ENCODE measurements at places on chromosomes 2 and 18. TPM values are rescaled to one million over a fixed set of nuclear protein-coding genes. Genes with fewer than 3 reads are reported as not detected.

Gene UGT1A3
- 0.78 TPM for total RNA-seq

Gene AMER3
- not detected for total RNA-seq

Gene SERPINB12
- not detected for total RNA-seq

Gene TUBA3E
- total RNA-seq = not detected

Gene SERPINB11
- total RNA-seq = not detected

Gene ASB18
- total RNA-seq = not detected

Gene SMAD7
- total RNA-seq = 38.0 TPM

Gene NMUR1
- total RNA-seq = not detected

Gene KLHL29
- 2.1 TPM for total RNA-seq

Gene EVA1A
- total RNA-seq = 281 TPM

DNA sequence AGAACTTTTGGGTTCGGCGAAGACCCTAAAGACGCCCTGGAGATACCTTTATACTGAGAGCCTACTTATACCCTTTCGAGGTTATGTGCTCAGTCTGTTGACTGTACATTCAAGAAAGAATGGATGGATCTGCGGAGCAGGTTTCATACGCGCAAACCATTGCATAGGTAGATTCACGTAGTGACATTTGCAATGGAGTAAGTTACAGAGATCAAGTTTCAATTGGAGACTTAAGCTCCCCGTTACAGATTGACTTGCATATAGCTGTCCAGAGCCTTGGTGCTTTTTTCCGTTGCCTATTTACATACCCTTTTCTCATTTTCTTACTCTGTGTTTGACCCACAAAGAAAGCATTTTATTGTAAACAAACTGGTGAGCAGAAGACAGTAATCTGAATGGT, 923 bp downstream of the PSMD1 start:
- no peak for DNase-seq

- no peak for DNase-seq
Measured at GRCh38 chr2:29528891-29529520, 392.4 kb downstream of the ALK start.

GRCh38 chr2:67845621-67846369, 217.0 kb downstream of the C1D start:
- peak; percentile 30 for DNase-seq

GRCh38 chr2:17476830-17477229, 41.4 kb downstream of the RAD51AP2 start:
- DNase-seq = no peak

- no peak for DNase-seq
Measured at GRCh38 chr2:187421519-187421918, 26.5 kb downstream of the CALCRL start.

GRCh38 chr2:36680012-36680411, 16.5 kb upstream of the VIT start:
- DNase-seq = no peak

DNA sequence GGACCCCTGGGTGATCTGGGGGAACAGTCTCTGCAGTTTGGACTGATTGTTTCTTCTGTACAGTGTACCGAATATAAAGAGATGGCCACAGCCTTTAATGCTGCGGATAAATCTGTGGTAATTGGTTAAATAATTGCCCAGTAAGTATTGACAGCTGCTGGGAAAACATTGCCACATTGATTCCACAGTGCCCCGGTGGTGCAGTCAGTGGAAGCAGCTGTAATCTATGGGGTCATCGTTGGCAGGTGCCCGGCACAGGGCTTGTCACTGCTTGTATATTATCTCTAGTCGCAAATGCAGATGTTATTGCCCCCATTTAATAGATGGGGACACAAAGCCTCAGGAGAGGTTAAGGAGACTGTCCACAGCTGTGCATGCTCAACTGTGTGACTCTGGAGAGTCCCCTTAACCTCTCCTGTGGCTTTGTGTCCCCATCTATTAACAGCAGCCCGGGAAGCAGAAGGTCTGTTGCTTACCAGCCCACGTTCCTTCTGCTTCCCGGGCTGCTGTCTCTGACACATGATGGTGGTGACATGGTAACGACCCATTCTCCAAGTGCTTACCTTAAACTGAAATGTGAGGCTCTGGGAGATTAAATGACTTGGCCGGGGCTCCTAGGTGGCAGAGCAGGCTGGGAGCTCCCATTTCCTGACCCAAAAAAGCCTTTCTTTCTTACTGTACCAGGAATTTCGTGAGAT, 76.9 kb downstream of the NCK2 start:
- DNase-seq = no peak

DNA sequence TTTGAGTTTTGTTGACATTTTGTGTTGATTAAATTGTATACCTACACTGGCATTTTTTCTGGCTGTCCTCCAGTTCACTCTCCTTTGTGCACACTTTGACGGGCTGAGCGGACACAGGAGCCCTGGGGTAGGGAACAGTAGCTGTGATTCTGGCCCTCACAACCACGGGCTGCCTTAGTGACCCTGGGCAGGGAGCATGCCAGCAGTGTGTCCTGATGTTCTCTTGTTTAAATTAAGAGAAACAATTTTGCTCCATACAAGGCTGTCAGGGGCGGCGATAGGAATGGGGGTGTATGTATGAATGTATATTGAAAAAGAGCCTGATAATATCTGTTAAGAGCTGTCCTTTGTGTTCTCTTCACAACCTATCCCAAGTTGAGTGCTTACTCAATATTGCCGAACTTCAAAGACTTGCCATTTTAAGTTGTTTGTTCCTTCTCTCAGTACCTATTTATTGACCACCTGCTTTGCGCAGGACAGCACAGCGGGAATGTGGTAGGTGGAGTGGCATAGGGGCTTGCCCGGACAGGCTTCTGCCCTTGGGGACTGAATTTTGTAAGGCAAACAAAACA, 103.7 kb upstream of the EML6 start:
- DNase-seq = no peak

- DNase-seq = no peak
Measured at GRCh38 chr2:177622521-177622920, 229.9 kb downstream of the AGPS start.

- DNase-seq = no peak
Measured at GRCh38 chr2:50922506-50922905, 109.4 kb downstream of the NRXN1 start.

DNA sequence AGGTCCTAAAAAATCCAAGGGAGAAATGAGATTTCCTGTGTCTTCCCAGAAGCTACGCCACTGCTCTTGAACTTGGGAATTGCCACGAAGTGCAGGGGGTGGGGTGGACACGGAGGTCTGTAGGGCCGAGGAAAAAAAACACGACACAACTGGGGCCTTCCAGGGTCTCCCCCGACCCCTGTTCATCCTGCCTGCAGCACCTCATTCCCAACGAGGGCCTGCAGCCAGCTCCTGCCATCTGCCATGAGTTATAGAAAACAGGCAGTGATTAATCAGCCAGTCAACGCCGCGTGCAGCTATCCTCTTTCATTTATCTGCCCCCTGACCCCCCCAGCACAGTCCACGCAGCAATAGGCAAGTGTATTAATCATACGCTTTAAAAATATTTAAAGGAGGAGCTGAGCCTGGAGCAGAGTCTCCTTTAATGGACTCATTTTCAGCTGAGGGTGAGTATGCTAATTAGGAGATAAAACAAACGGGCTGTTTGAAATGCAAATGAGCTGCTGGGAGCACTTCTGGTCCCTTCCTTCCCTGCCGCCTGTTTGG, 209.9 kb downstream of the TFCP2L1 start:
- peak; percentile 95 for DNase-seq

GRCh38 chr18:68436485-68436884, 278.4 kb downstream of the TMX3 start:
- no peak for DNase-seq

GRCh38 chr18:10563886-10564285, 38.1 kb downstream of the NAPG start:
- no peak for DNase-seq

DNA sequence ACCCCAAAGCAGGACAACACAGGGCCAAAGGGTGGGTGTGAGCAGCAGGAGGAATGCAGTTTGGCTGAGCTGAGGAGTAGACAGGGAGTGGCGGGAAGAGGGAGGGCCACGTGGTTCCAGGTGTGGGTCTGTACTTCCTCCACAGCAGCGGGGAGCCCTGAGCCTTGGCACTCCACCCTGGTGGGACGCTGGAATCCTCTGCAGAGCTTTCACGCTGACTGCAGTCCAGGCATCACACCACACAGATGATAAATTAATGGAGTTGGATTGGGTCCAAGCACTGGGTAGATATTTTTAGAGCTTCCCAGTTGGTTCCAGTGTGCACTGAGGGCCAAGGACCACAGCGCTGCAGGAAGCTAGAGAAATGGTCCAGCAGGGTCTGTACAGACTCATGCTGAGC, 67.0 kb upstream of the TMEM200C start:
- DNase-seq = no peak

- no peak for DNase-seq
Measured at GRCh38 chr2:8615576-8616281, 66.1 kb upstream of the ID2 start.

DNA sequence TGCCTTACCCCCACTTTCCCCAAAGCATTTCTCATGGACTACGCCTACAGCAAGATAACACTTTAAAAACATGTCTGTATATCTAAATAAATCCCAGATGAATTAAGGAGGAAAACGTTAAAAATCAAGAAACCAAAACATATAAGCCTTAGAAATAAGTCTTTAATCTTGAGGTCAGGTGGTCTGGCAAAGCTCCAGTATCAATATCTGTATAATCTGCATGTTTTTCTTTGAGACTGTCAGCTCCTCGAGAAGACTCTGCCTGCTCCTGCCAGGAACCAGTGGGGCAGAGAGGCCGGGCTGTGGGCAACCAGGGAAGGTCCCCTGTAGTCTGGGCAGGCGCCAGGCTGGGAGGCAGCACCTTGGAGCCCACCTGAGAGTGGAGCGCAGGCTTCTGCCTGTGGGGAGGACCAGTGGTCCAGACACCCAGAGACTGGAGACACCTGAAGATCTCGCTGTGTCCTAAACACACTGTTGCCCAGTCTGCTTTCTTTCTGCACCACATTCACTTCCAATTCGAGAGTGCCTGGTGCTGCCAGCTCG, 291.0 kb upstream of the SOX11 start:
- no peak for DNase-seq

DNA sequence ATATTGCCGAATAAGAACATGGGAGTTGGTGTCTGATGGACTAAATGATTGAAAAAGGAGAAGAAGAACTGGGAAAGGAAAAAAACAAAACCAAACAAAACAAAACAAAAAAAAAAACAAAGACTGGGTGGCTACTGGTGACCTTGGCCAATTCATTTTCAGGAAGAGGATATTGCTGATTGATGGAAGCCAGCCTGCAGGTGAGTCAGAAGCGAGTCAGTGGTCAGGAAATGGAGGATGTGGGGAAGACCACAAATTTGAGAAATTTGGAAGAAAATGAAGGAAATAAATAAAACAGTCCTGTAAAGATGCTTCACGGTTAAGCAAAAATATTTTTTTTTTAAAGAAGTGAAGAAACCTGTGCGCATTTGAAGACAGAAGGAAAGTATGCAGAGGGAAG, 296.9 kb downstream of the ZNF521 start:
- DNase-seq = no peak

DNA sequence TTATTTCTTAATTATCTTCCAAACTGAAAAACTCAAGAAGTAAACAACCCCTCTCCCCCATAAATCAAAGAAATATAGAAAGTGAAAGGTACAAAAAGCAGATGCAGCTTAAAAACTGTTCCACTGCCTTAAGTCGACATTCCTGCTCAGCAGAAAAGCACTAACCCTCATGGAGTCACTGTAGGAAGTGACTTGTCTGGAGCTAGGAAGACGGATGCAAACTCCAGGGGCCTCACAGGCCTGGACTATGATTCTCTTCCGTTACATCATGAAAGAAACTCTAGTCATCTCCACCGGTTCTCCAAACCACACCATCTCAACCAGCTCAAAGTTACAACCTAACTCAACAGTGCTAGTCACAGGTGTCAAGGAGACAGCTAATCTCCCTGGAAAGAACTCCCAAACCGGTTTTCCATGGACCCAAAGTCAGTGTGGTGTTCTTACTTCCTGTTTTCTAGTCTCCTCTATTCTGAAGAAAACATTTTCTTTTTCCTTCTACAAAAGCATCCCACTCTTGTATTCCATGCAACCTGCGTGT, 128.4 kb downstream of the PIEZO2 start:
- DNase-seq = no peak

DNA sequence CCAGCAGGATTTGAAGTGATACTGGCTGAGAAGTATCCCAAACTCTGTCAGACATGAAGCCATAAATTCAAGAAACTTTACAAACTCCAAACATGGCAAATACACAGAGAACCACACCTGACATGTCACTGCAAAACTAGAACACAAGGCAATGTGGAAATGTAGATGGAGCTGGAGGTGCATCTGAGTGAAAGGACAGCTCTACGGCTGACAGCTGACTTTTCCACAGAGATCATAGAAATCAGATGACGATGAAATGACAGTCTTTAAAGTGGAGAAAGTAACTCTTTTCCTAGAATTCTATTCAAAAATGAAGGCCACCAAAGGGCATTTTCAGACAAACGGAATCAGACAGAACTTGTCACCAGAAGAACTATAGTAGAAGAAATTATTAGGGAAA, 97.5 kb downstream of the LDLRAD4 start:
- DNase-seq = no peak

DNA sequence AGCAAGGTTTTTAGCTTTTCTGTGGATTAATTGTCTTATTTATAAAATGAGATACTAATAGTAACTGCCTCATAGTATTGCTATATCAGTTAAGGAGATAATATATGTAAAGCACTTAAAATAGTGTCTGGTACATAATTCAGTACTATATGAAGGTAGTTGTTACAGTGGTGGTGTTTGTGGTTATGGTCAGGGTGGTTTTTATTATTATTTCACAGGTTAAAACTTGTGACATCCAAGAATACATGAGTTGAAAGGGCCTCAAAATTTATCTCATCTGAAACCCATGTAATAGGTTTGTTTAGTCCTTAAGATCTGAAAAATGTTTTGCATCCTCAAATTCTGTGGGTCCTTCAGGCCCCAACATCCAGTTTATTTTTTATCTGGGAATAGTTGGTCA, 369.5 kb upstream of the LRATD1 start:
- DNase-seq = no peak

GRCh38 chr18:3875961-3876360, 426.0 kb downstream of the TGIF1 start:
- DNase-seq = no peak

DNA sequence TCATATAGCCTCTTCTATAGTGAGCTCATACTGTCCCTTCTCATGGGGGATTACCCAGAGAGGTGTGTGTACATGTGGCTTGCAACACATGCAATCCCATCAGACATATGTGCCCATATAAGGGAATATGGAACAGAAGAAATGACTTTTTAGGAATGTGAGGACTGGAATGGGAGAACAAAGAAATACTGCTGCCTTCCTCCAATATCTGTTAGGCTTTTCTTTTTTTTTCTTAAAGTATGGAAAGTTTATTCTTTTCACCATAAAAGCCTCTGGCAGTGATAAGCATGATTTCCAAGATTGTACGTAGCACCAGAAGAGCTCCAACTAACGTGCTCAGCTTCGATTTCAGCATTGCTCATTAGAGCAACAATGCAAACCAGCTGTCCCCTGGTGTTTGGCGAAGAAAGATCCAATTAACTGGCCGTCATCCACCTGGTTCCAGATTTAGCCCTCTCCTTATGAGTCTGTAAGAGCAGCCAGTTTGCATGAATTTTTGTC, 113.6 kb downstream of the ADCYAP1 start:
- no peak for DNase-seq
